Activated T-helper 17 cell treated with anti-CD3 and anti-CD28 coated beads, Interleukin-2, amount 50 U/mL, for 72 hours (primary cell): ENCODE measurements at places on chromosomes 16 and 17.
A peak's percentile ranks its signal among the peaks of the same experiment; 100 is the strongest.

- ATAC-seq = peak; percentile 42
Measured at GRCh38 chr17:56593086-56593645, 333 bp upstream of the NOG start.

DNA sequence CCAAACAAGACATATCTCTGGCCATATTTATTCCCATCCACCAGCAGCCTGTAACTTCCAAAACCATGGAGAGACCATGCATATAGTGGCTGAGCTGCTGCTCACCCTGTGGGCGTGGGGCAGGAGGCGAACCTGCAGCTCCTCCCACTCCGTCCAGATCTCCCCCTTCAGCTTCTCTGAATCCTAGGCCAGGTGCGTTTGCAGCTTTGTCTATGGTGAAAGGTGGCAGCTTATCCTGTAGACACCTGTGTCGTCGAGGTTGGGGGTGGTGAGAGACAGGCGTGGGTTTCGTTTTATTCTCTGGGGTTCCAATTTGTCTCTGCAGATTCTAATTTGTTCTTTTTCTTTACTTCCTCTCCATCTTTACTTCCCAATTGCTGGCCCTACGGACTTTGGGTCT, 9.7 kb upstream of the ANKS4B start:
- no peak for ATAC-seq

DNA sequence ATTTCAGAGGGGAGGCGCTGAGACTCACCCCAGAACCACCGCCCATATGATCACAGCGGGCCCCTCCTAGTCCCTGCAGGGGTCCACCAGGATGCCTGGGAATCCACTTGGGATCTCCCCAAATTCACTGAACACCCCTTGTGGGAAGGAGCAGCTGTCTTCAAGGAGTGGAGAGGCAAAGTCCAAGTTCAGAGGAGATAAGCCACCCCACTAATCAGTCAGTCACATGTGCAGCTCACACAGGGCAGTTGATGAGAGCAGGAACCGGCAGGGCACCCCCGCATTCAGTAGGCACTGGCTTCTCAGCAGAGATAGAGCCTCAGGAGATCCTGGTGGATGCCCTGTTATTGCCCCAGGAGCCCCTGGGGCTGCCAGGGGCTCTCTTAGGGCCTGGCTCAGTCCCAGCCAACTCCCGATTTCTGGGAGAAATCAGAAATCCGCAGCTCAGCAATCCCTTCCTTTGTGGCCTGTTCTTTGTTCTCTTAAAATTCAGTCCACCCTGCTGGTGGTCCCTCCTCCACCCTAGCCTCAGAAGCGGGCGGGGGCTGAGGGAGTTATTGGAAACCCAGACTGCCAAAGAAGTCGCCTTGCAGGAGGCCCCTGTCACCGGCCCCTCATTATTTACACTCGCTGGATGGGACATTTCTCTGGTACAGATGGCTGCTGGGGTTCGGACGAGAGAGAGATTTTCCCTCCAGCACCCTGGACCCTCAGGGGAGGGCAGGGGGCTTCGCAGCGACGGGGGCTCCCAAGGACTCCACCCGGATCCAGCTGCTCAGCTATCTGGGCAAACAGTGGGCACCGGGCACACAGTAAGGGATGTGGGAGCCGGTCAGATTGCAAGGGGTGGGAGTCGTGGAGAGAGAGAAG, 1.8 kb downstream of the CDC42EP4 start:
- no peak for ATAC-seq

DNA sequence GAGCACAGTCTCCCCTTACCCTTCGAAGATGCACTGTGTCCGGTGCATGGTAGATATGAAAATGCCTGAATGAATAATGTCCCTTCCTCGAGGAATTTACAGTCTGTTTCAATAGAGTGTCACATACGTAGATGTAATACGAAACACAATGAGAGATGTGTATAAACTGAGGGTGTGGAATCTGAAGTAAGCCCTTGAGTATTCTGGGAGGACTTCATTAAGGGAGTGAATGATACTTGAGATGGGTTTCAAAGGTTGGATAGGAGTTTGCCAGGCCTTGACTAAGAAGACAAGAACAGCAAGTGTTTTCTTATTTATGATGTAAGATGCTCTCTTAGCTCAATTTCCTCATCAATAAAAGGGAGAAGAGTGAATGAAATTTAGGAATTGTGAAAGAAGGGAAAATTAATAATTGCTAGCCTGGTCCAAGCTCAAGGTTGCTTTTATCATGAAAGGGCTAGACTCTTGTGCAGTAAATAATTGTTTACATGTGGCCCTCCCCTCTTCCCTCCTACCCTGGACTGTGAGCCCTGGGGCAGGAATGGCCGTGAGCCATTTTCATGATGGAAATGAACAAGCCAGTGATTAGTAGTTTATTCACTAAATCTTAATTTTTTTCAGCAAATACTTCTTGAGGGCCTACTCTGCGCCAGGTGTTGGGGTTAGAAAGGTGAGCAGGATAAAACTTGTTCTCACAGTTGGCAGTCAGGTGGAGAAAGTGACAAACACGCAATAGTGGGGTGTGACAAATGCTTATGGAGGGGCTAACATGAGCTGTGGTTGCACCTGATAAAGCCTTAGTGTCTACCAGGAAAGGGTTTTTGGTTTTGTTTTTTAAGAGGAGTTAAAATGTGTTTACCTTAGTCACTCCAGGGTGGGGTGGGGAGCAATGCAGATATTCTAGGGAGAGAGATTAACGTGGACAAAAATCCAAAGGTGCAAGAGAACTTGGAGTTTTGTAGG, 1.6 kb downstream of the KIF22 start:
- no peak for ATAC-seq

DNA sequence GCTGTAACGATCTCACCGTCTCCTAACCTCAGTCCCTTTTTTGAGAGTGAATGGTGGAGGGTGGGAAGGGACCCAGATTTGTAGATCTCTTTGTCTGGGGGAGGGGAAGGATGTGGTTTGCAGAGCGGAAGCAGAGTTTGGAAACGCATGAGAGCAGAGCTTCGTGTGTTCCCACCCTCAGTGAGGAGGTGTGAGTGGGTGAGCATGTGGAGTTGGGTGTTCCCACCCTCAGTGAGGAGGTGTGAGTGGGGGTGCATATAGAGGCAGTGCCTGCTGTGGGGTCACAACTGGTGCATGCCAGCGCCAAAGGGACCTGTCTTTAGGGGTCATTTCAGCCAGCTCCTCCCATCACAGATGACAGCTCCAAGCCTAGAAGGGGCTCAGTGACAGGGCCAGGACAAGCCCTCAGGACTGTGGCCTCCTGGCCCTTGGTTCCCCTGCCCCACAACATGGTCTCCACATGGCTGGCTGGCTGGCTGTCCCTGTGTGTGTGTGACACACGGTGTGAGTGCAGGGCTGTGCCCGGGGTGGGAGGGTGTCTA, 1.8 kb upstream of the CISD3 start:
- peak; percentile 22 for ATAC-seq

DNA sequence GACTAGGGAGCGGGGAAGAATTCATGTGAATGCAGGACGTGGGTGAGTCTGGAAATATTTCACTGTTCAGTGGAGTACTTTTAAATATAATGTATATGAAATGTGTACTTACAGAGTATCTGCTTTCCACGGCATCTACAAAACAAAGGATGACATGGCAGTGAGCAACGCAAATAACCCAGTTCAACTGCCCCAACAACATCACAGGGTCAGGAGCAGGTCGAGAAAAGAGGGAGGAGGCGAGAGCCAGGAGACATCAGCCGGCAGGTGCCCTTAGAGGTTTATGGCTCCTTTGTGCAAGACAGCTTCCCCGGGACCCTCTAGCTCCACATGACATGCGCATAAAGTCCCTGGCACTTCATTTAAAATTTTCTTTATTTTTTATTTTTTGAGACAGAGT, 61.1 kb downstream of the PECAM1 start:
- no peak for ATAC-seq

DNA sequence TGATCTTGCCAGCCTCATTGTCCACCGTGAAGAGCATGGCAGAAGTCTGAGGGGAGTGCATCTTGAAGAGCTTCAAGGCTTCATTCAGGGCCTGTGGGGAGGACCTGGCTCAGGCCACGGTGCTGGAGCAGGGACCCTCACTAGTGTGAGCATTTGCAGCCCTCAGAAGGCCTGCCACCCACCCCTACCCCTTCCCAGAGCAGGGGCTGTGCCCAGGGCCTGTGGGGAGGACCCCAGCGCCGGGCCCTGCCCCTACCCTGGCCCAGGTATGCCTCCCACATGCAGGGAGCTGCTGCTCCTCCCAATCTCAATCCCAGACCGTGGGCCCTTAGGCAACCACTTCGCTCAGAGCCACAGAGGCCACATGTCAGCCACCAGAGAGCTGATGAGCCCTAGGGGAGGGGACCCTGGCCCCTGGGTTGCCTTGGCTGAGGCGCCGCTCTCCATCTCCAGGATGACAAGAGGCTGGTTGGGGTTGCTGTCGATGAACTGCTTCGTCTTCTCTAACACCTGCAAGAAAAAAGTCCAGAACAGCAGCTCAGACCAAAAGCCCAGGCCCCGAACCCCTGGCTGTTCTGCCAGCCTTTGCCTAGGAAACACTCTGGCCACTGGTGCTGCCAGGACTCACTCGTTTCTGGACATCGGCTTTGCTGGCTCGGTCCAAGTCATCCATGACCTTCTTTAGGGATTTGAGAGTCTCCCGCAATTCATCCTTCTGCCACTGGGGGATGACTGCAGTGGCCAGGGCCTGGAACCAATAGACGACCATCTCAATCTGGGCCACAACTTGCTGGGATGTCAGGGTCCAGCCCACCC, 1.8 kb upstream of the EXOSC6 start:
- ATAC-seq = no peak

DNA sequence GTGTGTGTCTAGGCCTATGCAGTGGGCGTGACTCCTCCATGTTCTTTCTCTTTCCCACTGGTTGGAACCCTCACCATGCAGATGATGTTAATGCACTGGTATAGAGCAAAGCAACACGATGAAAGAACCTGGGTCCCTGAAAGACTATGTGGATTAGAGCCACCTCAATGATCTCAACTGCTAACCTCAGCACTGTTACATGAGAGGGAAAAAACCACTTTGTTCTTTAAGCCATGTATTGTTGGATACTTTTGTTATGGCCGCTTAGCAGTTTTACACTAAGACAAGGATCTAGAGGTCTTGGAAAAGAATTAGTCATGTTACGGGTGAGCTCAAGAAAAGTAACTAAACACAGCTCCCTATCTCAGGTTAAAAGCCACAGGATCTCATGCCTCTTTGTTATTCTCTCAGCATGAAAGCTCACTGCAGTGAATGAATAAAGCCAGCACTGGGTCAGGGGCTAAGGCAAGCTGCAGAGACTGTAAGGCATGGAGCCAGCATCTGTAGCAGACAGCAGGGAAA, 56.6 kb upstream of the RBBP6 start:
- ATAC-seq = no peak

- no peak for ATAC-seq
Measured at GRCh38 chr16:72785171-72785570, 262.8 kb downstream of the ZFHX3 start.

DNA sequence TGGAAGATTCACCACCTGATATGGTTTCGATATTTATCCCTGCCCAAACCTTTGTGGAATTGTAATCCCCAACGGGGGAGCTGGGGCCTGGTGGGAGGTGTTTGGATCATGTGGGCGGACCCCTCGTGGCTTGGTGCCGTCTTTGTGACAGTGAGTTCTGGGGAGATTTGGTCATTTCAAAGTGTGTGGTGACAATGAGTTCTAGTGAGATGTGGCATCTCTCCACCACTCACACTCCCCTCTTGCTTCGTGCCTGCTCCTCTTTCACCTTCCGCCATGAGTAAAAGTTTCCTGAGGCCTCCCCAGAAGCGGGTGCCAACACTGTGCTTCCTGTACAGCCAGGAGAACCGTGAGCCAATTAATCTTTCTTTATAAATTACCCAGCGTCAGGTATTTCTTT, 9.7 kb downstream of the CCDC57 start:
- no peak for ATAC-seq
